ENCODE measurements at places on chromosomes 3 and 15. TPM values are rescaled to one million over a fixed set of nuclear protein-coding genes. Genes with fewer than 3 reads are reported as not detected.

DNA sequence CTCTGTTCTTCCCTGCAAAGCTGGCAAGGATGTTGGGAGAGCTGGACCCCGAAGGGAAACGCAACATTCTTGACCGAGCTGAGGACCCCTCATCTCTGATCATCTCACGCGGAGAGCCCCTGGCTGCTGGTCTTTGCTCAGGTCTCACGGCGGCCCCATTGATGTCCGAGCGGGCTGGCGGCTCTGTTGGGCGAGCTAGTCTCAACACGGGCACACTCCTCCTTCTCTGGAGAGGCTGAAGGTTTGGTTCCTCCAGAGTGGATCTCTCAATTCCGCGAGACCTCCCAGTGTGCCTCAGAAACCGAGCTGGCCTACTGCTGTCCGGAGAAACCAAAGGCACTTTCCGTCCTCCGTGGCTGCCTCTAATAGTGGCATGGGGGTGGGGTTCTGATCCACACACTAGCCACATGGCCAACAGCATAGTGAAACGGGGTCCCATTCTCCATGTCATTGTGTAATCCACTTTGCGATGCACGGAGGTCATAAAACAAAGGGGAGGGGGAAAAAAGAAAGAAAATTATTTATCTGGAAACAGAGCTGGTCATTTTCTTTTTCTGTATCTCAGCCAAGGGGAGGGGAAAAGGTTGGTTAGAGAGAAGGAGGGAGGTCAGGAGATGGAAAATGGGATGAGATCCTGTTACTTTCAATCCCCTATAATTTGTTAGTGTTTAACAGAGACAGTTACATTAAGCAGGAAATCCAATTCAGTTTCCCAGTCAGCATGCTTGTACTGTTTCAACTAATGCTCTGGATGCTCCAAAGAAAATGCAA, 1.3 kb downstream of the CCDC80 start:
- DNase-seq: peak; percentile 40

WNT7A gene
- total RNA-seq: not detected

GXYLT2 gene
- total RNA-seq: 10.2 TPM

DNA sequence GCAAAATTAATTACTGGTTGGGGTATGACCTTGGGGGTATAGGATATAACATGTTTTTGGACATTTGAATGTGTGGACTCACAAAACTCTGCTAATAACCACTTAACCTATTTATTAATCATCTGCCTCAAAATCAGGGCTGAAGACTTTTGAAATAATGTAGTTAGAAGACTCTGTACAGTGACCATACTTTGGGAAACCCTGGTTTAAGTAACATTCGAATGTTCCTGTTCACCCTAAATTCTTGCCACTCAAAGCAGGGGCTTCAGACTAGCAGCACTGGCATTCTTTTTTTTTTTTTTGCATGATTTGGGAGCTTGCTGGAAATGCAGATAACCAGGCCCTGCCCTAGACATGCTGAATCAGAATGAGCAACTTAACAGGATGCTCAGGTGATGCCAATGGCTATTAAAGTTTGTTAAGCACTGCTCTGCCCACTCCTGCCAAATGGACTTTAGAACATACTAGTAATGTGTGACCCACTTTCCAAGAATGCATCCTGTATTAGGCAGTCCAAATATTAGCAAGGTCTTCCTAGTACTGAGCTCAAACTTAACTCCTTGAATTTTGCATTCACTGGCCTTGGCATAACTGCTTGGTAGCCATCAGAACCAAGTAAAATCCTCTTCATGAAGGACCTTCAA, 12.7 kb upstream of the ST3GAL6 start:
- DNase-seq: no peak

DNA sequence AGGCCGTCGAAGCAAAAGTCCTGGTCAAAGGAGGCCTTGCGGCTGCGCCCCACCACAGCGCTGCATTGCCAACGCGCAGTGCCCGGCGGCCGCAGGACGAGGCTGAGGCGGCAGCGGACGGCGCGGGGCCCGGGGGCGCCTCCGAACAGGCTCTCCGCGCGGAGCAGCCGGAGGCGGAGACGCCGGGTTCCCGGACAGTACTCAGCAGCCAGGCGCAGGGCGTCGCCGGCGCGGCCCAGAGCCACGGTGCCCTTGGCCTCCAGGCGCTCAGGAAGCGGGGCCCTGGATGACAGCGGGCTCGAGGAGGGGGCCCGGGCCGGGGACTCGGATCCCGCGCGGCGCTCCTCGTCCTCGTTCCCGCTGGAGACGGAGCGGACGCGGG, 1.1 kb downstream of the C2CD4B start:
- no peak for DNase-seq

DNA sequence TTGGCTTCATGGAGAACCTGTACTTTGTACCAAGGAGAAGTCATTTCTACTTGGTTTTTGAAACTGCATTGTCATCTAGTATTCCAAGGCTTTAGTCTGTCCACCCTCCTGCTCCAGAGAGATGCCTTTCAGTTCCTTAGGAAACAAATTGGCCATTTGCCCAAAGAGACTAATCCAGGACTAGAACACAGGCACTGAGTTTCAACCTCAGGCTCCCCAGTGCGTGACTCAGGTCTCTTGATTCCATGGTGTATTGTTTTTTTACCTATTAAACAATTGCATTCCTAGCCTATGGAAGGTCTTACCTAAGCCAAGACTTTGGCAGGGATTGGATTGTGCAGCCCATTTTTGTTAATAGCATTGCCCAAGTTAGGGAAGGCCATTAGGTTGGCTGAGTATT, 214.8 kb upstream of the CTDSPL start:
- no peak for DNase-seq

DNA sequence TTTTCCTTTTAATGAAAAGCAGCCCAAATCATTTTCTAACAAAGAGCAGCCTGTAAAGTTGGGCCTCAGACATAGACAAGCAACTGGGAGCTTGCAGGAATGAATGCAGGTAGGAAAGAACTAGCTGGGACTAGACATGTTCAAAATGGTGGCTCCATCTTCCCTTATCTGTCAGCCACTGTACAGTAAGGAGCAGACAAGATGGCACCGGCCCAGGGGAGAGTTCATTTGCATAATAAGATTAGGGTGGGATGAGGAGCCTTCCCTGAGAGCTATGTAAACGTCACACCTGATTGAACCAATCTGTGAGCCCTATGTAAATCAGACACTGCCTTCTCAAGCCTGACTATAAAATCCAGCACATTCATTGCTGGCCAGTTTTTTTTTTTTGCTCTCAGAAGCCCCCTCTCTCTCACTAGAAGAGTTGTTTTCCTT, 59.7 kb upstream of the GK5 start:
- DNase-seq: no peak

DNA sequence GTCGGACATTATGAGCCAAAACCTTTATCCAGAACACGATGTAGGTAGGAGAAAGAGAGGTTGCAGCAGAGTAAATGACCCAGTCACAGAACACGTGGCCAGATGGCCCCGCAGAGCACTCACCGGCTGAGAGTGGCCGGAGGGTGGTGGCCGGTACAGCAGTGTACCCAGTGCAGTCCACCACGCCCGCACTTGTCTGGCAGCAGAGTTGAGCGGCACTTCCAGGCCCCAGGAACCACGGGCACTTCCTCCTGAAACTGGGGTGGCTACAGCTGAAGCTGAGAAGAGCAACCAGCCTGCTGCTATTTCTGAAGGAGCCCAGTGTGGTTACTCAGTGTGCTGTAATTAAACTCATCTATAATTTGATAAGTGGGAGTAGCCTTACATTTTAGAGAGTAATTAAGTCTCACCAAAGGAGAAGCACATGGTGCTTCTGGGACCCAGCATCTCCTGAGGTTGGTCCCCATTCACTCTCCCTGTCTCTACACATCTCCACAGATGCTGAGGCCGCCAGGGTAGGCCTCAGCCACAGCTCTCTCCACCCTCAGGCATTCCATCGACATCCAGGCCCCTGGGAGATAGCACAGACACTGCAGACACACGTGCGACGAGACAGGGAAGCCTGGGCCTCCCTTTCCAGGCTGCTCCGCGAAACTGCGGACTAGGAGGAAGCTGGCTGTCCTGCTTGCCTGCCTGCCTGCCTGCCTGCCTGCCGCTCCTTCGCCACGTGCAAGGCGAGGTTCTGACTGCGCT, 49.8 kb downstream of the BDH1 start:
- DNase-seq: no peak

DNA sequence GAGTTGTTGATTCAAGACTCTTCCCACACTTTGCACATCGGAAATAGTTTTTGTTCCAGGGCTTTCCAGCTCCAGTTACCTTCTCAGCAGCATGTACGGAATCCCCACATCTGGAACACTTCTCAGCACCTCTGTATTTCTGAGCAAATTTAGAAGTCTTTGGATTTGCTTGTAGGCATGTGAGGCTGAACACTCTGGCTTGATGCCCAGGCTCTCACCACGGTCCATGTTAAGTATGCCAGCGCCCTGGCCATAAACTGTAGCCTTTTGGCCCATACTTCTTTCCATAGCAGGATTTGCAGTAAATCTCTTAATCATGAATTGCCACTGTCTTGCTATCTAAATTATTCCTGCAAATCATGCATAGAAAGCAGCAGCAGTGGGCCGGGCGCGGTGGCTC, 24.4 kb downstream of the ATP2C1 start:
- no peak for DNase-seq

- no peak for DNase-seq
Observed at GRCh38 chr15:27482287-27482686, 511.3 kb downstream of the GABRG3 start.

SPESP1 gene
- total RNA-seq: 7.6 TPM

HCLS1 gene
- 9.6 TPM for total RNA-seq

CXCR6 gene
- 0.22 TPM for total RNA-seq

AADAC gene
- total RNA-seq: not detected

DNA sequence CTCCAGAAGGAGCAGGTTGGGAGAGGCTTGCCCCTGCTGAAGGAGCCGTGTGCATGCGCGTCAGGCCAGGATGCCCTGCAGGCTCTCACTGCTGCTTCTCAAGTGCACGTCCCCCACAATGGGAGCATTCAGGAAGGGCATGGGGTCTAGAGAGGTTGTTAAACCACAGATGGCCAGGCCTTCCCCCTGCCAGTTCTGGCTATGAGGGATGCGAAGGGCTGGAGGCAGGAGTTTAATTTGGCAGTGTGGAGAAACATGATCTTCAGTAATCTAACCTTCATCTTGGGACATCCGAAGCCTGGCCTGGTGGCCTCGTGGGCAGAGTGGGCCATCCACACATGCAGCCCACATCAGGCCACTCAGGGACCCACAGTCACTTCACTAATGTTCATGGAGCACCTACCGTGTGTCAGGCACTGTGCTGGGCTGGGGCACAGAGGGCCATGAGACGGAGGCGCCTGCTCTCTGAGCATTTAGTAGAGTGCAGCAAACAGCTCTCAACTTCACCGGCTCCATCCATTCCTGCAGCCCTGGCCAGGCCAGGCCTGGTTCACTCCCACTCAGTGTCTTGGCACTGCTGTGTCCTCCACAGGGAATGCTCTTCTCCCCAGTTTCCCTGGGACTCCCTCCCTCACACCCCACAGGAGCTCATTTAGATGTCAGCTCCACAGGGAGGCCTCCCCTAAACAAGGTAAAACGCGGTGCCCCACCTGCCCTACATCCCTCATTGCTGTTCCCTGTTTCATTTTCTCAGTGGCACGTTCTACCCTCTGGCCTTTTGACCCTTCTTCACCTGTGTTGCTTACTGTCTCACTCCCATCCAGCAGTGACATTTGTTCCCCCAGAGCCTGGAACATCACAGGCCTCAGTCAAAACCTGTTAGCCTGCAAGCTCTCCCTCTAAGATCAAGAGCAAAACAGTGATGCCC, 4.0 kb downstream of the CFAP100 start:
- DNase-seq: peak; percentile 14

DNA sequence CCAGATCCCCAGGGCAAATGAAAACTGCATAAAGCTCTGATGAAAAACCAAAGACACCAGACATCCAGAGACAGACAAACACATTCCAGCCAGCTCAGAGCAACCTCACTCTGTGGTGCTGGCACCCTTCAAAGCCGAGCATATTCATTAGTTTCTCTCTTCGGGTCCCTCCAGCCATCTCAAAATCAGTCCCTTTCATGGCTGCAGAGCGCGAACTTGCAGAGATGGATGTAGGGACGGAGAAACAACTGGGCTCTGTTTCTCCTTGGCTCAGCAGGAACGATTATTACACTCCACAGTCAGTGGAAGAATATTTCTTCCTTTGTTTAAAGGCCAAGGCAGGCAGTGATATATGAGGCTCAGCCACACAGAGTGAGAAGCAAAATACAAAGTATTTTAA, 50.4 kb upstream of the SYN2 start:
- no peak for DNase-seq

XCR1 gene
- not detected for total RNA-seq

DNA sequence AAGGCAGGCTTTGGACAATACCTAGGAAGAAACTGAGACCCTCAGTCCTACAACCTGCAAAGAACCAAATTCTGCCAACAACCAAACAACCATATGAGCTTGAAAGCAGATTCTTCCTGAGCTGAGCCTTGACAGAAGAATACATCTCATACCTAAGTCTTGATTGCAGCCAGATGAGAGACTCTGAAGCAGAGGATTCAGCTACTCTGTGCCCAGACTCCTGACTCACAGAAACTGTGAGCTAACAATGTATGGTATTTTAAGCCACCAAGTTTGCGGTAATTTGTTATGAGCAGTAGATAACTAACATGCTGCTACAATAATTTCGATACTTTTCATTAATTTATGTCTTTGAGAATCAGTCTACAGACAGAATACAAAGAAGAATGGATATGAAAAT, 325.1 kb upstream of the CBLB start:
- DNase-seq: no peak

GRCh38 chr3:127747066-127747465, 74.3 kb downstream of the ABTB1 start:
- DNase-seq: no peak

- no peak for DNase-seq
Observed at GRCh38 chr3:188798556-188799145, 373.1 kb upstream of the TPRG1 start.

AADACL2 gene
- total RNA-seq: not detected

RBMS3 gene
- 25.3 TPM for total RNA-seq

DNA sequence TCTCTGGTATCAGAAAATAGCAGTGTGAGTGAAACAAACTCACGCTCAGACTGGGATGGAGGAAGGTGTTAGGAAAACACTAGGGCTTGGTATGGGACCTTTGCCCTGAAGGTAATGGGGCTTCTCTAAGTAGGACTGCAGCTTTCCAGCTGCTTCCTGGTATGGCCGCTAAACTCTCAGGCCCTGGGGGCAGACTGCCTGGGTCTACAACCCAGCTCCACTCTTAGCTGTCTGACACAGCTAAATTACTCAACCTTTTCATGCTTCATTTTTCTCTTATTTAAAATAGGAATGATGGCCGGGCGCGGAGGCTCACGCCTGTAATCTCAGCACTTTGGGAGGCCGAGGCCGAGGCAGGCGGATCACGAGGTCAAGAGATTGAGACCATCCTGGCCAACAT, 5.2 kb upstream of the YEATS2 start:
- DNase-seq: no peak
